ENCODE measurements at places on chromosomes 3 and 15.
A peak's percentile ranks its signal among the peaks of the same experiment; 100 is the strongest.

GRCh38 chr3:20054549-20054987, 14.3 kb downstream of the KAT2B start:
- DNase-seq, result peak; percentile 37

GRCh38 chr3:152870027-152870426, 35.1 kb downstream of the P2RY1 start:
- DNase-seq, result no peak

- DNase-seq, result no peak
These were observed 188.6 kb upstream of the PDZRN3 start for GRCh38 chr3:73813291-73813690.

GRCh38 chr3:37999836-38000235, 9.2 kb downstream of the VILL start:
- no peak for DNase-seq

GRCh38 chr15:83248151-83249029, 36.1 kb downstream of the BNC1 start:
- no peak for DNase-seq

GRCh38 chr3:52280050-52280461, 1.6 kb upstream of the WDR82 start:
- DNase-seq, result no peak

DNA sequence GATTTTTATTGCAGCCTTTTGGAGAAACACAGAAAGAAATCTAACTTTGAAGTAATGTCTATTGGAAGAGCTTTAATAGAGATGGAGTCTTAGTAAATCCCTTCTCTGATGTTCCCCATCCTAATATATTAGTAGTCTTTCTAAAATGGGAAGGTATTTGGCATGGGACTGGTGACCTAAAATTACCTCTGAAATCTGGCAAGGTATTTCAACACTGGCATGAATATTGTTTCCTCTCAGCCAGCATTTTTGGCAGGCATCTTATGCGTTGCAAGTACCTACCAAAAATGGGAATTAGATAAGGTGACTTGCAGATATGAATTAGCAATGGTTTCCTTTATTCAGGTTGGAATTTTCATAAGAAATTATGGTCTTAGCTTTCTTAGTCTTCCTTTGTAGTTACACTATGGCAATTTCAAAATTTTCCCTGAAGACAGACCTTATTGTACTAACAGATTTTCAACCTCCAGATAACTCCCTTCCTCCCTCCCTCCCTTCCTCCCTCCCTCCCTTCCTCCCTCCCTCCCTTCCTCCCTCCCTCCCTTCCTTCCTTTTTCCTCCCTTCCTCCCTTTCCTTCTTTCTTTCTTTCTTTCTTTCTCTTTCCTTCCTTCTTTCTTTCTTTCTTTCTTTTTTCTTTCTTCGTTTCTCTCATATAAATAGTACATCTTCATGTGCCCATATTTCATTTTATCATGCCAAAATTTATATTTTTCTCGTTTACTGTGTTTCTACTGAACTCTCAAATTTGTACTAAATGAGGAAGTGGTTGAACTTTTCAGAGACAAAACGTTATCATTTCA, 168.2 kb upstream of the KCNMB2 start:
- DNase-seq, result no peak

DNA sequence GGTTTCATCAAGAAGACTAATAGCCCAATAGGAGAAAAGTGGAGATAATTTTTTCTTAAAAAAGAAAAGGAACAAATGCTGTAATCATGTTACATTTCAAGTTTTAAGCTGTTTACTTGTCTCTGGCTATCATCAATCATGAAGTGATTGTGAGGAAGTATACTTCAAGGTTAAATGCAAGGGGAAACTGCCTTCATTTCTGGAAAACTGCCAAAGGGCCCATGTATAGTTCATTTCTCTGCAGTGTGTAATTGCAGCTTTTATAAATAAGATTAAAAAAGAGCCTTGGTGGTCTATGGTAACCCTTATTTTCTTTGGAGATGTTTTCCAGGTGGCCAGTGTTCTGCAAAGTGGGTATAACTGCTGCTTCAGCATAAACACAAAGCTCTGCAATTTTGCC, 101.9 kb downstream of the GRM7 start:
- no peak for DNase-seq

DNA sequence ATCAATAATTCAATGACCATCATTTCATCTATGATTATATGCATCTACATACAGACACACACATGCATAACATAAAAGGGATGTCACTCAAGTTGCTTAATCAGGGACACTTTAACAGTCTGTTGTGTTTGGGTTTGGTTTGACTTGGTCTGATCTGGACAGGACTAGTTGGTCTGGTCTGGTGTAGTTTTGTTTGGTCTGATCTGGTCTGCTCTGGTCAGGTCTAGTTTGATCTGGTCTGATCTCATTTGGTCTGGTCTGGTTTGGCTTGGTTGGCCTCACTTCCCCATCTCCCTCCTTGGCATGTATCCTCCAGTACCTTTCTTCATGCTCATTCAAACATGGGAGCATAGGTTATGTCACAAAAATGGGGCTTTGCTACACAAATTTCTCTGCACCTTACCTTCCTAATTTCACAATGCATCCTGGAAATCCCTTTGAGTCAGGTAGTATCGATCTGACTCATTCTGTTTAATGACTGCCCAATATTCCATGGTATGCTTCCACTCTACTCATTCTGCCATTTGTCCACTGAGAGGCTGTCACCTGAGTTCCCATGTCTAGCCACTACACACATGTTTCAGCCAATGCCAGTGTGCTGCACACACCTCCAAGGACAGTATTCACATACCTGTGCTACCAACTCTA, 73.0 kb upstream of the TPM1 start:
- DNase-seq, result no peak

- DNase-seq, result no peak
These were observed 29.5 kb downstream of the ARL8B start for GRCh38 chr3:5151586-5151985.

GRCh38 chr15:60548101-60548500, 69.2 kb upstream of the ICE2 start:
- DNase-seq, result no peak

DNA sequence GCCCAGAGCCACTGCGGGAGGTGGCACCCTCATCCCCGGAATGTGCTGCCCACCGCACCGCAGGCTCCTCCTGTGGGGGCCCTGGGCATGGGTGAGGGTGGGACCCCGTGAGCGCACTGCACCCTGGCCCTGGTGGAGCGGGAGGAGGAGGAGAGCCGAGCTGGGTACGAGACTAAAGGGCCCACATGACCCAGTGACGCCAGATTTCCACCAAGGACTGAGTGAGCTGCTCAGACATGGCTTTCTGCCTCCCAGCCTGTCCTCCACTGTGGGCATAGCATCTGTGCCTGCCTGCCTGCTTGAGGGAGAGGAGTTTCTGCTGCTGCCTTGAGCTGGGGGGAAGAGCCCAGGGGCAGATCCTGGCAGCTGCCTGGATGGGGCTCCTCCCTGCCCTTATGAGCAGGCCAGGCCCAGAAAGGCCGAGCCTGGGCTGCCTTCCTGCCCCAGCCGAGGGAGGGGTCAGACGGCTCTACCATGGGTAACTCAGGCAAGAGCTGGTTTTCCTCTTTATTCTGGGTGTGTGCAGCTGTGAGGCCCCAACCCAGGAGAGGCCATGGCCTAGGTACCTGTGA, 88.4 kb downstream of the VGLL4 start:
- no peak for DNase-seq
